ENCODE measurements at places on chromosomes 4 and X. TPM values are rescaled to one million over a fixed set of nuclear protein-coding genes. Genes with fewer than 3 reads are reported as not detected.

The CRMP1 gene
- total RNA-seq: not detected

The CXCL11 gene
- not detected for total RNA-seq

The RFC1 gene
- 44.5 TPM for total RNA-seq

The SH2D1A gene
- not detected for total RNA-seq

The ZFP92 gene
- not detected for total RNA-seq

The AFP gene
- not detected for total RNA-seq

The REELD1 gene
- total RNA-seq: not detected

The PAK3 gene
- not detected for total RNA-seq

The ARHGAP10 gene
- total RNA-seq: 60.9 TPM

The MAGEE2 gene
- total RNA-seq: not detected

The PABPC1L2A gene
- total RNA-seq: not detected

The FMR1NB gene
- not detected for total RNA-seq

Measured in placental epithelial cell (primary cell).